ENCODE measurements at places on chromosomes 12 and 14.

DNA sequence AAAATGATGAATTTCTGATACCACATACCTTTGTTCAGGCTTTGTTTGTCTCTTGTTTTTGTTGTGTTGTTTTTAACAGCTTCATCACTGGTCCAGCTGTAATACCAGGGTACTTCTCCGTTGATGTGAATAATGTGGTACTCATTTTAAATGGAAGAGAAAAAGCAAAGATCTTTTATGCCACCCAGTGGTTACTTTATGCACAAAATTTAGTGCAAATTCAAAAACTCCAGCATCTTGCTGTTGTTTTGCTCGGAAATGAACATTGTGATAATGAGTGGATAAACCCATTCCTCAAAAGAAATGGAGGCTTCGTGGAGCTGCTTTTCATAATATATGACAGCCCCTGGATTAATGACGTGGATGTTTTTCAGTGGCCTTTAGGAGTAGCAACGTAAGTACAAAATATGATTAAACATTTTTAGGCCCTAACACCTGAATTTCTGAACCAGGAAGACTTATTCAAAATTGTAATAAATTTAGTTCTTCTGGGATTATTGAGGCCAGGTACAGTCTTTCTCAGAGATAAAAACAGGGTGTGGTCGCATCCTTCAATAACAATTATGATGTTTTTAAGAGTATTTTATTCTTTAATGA lies 22.4 kb downstream of the RXYLT1 start:
- DNase-seq = no peak

GRCh38 chr12:112243255-112244110 lies 118.1 kb downstream of the TRAFD1 start:
- DNase-seq = no peak

DNA sequence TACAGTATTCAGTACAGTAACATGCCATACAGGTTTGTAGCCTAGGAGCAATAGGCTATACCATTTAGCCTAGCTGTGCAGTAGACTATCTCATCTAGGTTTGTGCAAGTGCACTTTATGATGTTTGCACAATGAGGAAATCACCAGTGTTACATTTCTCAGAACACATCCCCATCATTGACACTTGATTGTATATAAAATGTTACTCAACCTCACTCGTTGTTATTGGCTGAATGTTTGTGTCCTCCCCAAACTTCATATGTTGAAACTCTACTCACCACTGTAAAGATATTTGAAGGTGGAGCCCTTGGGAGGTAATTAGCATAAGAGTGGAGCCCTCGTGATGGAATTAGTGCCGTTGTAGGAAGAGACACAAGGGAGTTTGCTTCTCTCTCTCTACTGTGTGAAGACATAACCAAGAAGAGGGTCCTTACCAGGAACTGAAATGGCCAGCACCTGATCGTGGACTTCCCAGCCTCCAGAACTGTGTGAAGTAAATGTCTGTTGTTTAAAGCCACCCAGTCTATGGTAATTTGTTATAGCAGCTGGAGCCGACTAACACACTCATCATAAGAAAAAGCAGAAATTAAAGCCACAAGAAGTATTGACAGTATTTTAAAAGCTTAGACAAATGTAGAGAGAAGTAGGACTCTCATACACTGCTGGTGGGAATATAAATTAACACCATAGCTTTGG lies 3.2 kb upstream of the MED13L start:
- DNase-seq = no peak

GRCh38 chr12:1195513-1195912 lies 204.5 kb downstream of the ERC1 start:
- DNase-seq = no peak

GRCh38 chr12:121468499-121468801 lies 68.5 kb downstream of the RNF34 start:
- no peak for DNase-seq
